ENCODE measurements at places on chromosomes 12 and 14. TPM values are rescaled to one million over a fixed set of nuclear protein-coding genes. Genes with fewer than 3 reads are reported as not detected.

- no peak for DNase-seq
These were observed 50.1 kb downstream of the CCDC88C start for GRCh38 chr14:91367173-91368171.

GRCh38 chr12:54141431-54142113 is 47.2 kb downstream of the SMUG1 start:
- no peak for DNase-seq

DNA sequence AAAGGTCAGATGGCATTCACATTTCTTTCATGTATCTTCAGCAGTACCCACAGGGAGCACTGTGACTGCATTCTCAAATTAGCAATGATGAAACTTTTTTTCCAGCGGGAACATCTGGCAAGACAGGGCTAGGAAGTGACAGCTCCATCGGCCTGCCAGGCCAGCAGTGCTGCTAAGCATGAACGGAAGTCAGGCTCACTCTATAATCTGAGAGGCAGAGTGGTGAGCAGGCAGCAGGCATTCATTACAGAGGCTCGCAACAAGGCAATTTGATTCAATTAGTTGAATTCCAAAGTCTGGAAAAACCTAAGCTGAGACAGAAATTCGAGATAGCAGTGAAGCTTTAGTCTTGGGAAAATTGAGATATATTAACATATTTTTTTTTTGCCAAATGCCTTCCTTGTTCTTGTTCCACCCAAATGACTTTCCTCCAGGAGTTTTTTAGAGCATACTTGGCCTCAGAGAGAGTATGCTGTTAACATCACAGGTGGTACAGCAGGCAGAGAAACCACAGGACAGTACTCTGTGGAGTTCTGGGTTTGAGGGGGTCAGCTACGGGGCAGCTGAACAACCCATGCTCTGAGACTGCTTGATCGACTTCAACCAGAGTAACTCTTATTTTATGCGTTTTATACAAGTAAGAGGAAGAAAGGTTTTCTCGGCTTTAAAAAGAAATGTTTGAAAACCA is 414.9 kb downstream of the APAF1 start:
- no peak for DNase-seq

OTOGL gene
- 0.57 TPM for total RNA-seq

OAS3 gene
- 33.4 TPM for total RNA-seq

MEG3 gene
- total RNA-seq: 77.9 TPM

PPP1R36 gene
- 4.6 TPM for total RNA-seq
